HEK293T (cell line): ENCODE measurements at places on chromosomes 6 and 20.

- DNase-seq = no peak
Observed at GRCh38 chr6:104548297-104548696, 311.4 kb downstream of the HACE1 start.

DNA sequence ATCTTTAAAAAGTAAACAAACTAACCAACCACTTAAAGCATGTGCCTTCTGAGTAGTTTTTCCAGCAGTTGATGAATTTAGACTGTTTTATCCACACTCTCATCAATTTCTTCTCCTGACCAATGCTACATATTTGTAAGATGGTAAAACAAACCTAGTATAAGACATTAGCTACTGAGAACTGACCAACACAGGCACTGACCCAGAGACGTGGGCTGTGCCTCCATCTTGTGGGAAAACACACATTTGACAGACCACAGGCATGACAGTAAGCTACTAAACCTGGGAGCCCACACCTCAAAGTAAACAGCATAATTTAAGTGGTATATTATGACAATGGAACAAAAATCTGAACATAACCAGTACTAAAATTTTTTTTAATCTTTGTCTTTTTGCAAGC, 121.4 kb upstream of the NRSN1 start:
- DNase-seq = no peak

DNA sequence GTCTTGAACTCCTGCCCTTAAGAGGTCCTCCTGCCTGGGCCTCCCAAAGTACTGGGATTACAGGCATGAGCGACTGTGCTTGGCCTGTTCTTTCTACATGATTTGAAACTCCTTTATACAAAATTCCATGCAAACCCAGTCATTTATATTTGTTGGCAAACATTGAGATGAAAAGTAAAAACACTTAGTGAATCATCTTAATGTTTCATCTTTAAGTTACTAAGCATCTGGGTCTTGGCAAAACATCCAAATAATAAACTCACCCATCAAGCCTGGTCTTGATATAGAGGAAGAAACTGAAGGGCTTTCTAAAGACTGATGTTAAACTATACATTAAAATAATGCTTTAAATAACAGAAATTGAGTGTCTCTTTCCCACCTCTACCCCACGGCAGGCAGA, 95.1 kb downstream of the FUT9 start:
- DNase-seq = no peak

- DNase-seq = no peak
Observed at GRCh38 chr20:41398408-41398807, 31.8 kb upstream of the EMILIN3 start.

- DNase-seq = no peak
Observed at GRCh38 chr6:382883-383810, 8.4 kb upstream of the IRF4 start.

DNA sequence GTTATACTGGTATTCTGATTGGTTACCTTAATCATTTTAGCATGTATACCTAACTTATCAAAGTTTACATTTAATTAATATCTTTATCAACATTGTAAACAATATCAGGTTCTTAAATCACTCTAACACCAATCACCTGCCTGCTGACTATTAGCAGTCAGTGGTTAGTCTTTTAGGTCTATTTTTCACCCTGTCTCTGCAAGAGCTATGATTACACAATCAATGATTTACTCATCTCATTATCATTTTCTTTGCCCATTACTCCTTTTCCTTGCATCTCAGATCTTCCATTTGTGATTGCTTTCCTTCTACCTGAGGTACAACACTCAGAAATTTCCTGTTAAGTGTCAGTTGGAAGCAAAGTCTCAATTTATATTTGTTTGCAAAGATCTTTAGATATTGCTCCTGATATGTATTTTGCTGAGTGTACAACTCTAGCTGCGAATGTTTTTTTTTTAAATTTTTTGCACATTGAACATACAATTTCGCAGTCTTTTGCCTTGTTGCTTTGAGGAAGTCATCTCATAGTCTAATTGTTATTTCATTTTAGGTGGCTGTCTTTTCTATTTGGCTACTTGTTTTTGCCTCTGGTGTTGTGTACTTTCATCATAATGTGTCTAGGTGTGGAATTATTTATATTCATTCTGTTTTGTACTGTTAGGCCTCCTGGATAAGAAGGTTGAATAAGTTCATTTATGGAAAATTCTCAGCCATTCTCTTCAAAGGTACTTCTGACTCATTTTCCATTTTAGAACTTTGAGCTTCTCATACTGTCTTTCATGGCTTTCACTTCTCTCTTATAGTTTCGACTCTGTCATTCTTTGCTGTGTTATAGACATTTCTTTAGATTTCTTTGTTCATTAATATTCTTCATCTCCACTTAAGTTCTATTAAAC, 104.9 kb upstream of the CEP162 start:
- DNase-seq = no peak

GRCh38 chr6:131575834-131576478, 2.9 kb downstream of the ARG1 start:
- no peak for DNase-seq

DNA sequence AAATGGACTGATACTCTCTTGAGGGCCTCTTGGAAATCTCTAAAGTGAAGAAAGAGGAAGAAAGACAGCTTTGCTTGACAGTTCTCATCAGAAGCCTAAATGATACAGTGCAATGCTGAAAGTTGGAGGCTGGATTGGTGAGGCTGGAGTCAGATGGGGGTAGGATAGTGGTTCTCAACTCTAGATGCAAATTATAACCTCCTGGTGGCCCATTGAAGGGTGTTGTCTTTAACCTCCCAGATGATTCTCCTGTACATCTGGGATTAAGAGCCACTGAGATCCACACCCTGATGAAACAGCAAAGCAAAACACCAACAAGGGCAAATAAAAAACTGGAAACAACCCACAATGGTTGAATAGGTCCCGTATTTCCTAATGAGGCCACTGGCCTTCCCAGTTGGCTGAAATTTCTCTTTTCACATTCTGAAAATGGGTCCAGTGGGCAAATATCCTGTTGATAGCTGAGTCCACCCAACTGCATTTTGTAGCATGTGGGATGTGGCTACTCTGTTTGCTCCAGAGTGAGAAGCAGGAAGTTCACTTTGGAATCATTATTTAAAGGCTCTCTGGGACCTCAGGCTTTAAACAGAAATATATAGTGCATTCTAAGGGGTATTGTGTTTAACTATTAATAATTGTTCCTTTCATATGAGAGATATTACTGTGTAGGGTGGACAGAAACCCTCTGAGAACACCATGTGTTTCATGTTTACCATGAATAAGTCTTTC, 208.1 kb downstream of the SOX4 start:
- no peak for DNase-seq

DNA sequence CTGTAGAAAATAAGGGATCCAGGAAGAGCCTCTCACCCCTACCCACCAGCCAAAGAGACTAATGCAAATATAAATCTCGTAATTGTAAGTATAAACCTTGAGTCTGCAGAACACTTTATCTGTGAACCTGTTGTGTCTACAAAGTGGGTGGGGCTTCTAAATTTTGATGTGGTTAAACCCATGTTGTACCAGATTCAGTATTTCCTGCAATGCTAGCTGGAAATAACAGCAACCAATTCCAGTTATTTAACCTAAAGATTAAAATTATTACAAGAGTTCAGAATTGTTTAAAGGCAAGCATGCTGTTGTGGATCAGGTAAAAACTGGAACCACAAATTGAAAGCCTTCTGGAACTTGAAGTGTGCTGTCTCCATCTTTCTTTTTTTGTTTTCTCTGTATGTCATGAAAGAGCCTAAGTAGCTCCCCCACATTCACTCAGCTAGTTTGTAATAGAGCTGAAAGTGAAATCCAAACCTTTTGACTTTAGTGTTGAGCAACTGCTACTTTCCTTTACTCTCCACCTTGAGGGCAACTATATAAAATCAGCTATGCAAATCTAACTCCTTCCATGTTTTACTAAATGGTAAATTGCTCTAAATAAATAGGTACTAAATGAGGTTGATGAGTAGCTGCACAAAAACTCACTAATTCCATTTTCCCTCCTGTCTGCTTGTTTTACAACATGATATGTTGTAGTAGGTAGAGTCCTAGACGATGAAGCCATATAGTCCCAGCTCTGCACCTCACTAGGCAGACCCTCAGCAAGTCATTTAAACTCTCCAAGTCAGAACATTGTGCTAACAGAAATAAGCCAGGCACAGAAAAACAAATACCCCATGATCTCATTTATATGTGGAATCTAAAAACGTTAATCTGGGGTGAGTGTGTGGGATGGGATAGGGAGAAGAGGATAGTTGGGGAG, 17.9 kb upstream of the THEMIS start:
- DNase-seq = no peak

GRCh38 chr20:63415647-63416391, 54.7 kb upstream of the CHRNA4 start:
- DNase-seq = no peak

GRCh38 chr20:9114709-9115108, 45.8 kb downstream of the PLCB4 start:
- no peak for DNase-seq

GRCh38 chr20:13396826-13397225, 175.8 kb downstream of the ISM1 start:
- DNase-seq = no peak

DNA sequence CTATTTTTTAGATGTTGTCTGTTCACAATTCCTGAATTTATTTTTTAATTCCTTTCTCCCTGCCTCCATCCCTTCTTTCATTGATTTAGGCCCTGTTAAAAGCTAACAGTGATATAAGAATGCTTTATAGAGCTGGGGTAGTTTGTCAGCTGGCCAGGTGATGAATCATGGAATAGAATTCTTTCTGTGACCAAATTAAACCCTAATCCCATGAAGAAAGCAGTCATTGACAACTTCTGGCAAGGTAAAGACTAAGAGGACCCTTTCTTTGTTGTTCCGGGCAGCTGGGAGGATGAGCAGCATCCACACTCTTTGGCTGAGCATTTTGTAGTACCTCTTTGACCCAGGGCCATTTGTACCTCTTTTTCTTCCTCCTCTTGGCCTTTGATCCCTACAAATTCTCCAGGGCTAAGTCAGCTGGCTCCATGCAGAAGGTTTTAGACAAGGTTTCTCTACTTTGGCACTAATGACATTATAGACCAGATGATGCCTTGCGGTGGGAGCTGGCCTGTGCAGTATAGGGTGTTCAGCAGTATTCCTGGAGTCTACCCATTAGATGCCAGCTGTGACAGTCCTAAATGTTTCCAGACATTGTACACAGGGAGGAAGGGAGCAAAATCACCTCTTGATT, 102.9 kb downstream of the SLX4IP start:
- no peak for DNase-seq

DNA sequence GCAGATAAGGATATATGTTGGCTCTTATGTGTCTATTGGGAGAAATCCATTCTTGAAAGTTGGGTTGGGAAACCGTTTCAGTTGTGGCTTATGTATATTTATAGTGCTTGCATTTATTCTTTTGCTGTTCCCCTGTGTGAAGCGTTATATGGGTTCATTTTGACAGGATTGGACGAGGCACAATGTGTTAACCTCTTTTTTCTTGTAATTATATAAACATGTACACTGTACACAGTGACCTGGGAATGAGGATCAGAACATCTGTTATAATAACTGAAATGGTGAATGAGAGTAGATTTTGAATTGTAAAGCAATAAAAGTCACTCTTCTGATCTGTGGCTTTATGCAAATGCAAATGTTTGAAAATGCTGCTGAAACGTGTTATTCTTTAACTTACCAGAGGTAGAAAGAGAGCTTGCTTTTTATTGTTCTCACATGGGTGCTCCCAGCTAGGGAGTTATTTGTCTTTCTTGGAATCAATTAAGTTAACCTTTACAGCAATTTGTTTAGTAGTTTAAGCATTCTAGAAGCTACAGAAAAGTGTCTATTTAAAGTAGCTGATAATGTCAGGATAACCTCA, 213.7 kb downstream of the GRIK2 start:
- DNase-seq = no peak

GRCh38 chr20:43541214-43541613, 17.6 kb upstream of the SGK2 start:
- DNase-seq = no peak

DNA sequence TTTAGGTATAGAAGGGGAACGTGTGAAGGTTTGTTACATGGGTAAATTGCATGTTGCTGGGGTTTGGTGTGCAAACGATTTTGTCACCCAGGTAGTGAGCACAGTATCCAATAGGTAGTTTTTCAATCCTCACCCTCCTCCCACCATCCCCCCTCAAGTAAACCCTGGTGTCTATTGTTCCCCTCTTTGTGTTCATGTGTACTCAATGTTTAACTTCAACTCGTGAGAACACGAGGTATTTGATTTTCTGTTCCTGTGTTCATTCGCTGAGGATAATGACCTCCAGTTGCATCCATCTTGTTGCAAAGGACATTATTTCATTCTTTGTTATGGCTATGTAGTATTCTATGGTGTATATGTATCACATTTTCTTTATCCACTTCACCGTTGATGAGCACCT, 11.6 kb upstream of the VNN1 start:
- no peak for DNase-seq

GRCh38 chr20:23585808-23586734, 17.8 kb upstream of the CST9L start:
- no peak for DNase-seq

GRCh38 chr6:29566856-29567255, 7.3 kb upstream of the UBD start:
- DNase-seq = no peak

GRCh38 chr6:13544454-13545186, 29.8 kb upstream of the SIRT5 start:
- no peak for DNase-seq

- DNase-seq = no peak
Observed at GRCh38 chr20:7879883-7880282, 60.4 kb downstream of the HAO1 start.

DNA sequence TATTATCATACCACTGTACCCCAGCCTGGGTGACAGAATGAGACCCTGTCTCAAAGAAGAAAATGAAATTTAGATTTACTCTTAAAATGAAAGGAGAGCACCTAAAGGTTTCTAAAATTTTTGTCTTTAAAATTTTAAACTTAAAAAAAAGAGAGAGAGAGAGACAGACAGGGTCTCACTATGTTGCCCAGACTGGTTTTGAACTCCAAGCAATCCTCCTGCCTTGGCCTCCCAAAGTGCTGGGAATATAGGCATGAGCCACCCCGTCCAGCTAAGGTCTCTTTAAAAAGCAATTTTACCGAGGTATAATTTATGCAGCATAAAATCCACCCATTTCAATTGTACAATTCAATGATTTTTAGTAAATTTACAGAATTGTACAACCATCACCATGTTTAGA, 33.2 kb downstream of the ILRUN start:
- no peak for DNase-seq

GRCh38 chr6:36360241-36361054, 23.8 kb upstream of the BNIP5 start:
- DNase-seq = peak; percentile 87

GRCh38 chr6:105474234-105474633, 71.4 kb upstream of the PREP start:
- DNase-seq = no peak

DNA sequence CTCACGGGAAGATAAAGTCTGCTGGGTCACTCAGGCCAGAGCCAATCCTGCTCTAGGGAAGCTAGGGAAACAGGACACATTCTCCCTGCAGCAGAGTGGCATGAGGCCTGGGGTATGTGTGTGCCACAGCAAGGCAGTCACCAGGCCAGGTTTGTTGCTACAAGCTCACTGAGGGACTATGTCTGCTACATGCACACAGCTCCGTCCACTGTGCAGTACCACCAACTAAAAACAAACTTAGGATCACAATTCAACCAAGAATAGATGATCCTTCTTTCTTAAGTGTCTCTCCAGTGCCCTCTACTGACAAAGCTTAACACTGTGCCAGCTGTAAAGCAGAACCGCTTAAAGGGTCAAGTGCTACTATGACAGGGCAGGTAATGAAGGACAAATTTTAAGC, 192.5 kb downstream of the PTPRK start:
- no peak for DNase-seq
